ENCODE measurements at places on chromosomes 3 and 15. TPM values are rescaled to one million over a fixed set of nuclear protein-coding genes. Genes with fewer than 3 reads are reported as not detected.

DNA sequence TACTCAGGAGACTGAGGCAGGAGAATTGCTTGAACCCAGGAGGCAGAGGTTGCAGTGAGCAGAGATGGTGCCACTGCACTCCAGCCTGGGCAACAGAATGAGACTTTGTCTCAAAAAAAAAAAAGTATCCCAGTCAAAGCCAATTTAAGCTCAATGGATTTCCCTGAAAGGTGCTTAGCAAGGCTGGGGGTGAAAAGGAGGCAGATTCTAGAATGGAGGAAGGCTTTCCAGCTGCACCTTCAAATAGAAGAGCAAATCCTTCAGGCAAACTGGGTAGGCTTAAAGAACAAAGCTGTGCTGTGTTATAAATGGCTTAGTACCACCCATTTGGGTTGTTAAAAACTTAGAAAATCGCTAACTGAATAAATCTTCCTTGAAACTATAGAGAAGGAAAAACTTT lies 3.0 kb upstream of the IFT57 start:
- no peak overlapping the region for H3K4me3 ChIP-seq
- no peak for DNase-seq
- no peaks in the 10 kb centered on the region for H3K27me3 ChIP-seq
- H3K36me3 ChIP-seq, result no peaks in the 10 kb centered on the region

- no peak overlapping the region for H3K27ac ChIP-seq
- no peaks in the 10 kb centered on the region for H3K4me1 ChIP-seq
- DNase-seq, result peak; percentile 54
- peaks cover 26% of the 10 kb centered on the region for H3K27me3 ChIP-seq
- H3K36me3 ChIP-seq, result no peaks in the 10 kb centered on the region
Observed at GRCh38 chr15:75230551-75231371, 27.4 kb upstream of the GOLGA6C start.

- no peak overlapping the region for H3K27ac ChIP-seq
- H3K4me3 ChIP-seq, result no peak overlapping the region
- DNase-seq, result no peak
- no peaks in the 10 kb centered on the region for H3K27me3 ChIP-seq
Observed at GRCh38 chr15:39084674-39085530, 496.0 kb upstream of the THBS1 start.

DNA sequence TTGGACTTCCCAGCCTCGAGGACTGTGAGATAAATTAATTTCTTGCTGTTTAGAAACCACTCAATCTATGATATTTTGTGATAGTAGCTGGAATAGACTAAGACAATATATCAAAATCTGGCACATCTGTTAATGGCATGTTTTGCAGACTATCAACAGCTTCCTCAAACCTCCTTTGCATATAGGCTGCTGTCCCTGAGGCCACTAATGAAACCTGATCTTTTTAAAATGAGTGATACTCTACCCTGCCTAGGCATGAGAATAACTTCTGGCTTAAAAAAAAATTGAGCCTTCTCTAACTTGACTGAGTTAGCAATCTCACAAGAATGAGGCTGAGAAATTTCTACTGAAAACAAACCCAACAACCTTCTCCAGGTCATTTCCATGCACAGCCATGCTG lies 176.0 kb upstream of the CRBN start:
- DNase-seq, result no peak
- H3K4me1 ChIP-seq, result no peaks in the 10 kb centered on the region
- H3K36me3 ChIP-seq, result no peaks in the 10 kb centered on the region
- no peak overlapping the region for H3K4me3 ChIP-seq
- H3K27me3 ChIP-seq, result no peaks in the 10 kb centered on the region

- no peak overlapping the region for H3K4me3 ChIP-seq
- no peaks in the 10 kb centered on the region for H3K36me3 ChIP-seq
- H3K27ac ChIP-seq, result no peak overlapping the region
- H3K4me1 ChIP-seq, result peaks cover 39% of the 10 kb centered on the region
Observed at GRCh38 chr15:67013696-67014095, 51.7 kb upstream of the SMAD3 start.

- H3K27ac ChIP-seq, result no peak overlapping the region
- H3K36me3 ChIP-seq, result no peaks in the 10 kb centered on the region
- peaks cover 6% of the 10 kb centered on the region for H3K4me1 ChIP-seq
- H3K4me3 ChIP-seq, result no peak overlapping the region
- no peak for DNase-seq
- H3K27me3 ChIP-seq, result no peaks in the 10 kb centered on the region
Observed at GRCh38 chr15:39698444-39699390, 83.9 kb downstream of the FSIP1 start.

DNA sequence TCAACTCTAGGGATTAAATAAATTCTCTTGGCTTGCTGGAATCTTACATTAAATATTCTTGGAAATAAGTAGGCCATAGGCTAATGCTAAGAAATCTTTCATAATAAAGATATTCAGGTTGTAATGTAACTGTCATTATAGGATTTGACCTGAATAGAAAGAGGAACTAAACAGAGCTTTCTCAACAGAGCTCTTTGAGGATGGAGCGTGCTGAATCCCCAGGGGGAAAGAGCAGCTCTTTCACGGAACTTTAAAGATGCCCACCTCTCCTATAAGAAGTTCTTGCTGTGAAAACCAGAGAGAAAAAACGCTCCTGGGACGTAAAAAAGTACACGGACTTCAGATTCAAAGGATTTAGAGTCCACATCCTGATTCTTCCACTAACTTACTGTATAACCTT lies 77.9 kb downstream of the NTRK3 start:
- DNase-seq, result no peak
- H3K27me3 ChIP-seq, result peaks cover 3% of the 10 kb centered on the region
- no peaks in the 10 kb centered on the region for H3K4me1 ChIP-seq
- H3K27ac ChIP-seq, result no peak overlapping the region
- no peaks in the 10 kb centered on the region for H3K36me3 ChIP-seq
- H3K4me3 ChIP-seq, result no peak overlapping the region

The SPINK8 gene
- not detected for total RNA-seq

The IL17RE gene
- 1.6 TPM for total RNA-seq

The GLDN gene
- 0.29 TPM for total RNA-seq

The SPTBN5 gene
- 2.2 TPM for total RNA-seq

The ADPGK gene
- total RNA-seq, result 33.0 TPM
